H7 (cell line): ENCODE measurements at places on chromosomes 3 and 15. TPM values are rescaled to one million over a fixed set of nuclear protein-coding genes. Genes with fewer than 3 reads are reported as not detected.

GRCh38 chr15:31272558-31273257, 53.9 kb upstream of the KLF13 start:
- DNase-seq: peak; percentile 59

GRCh38 chr15:56749982-56750381, 16.7 kb upstream of the ZNF280D start:
- no peak for DNase-seq

The TP63 gene
- not detected in 2 replicates for total RNA-seq

- no peak for DNase-seq
Measured at GRCh38 chr3:171933441-171933840, 90.3 kb downstream of the TMEM212 start.

The DNASE1L3 gene
- not detected in 2 replicates for total RNA-seq

DNA sequence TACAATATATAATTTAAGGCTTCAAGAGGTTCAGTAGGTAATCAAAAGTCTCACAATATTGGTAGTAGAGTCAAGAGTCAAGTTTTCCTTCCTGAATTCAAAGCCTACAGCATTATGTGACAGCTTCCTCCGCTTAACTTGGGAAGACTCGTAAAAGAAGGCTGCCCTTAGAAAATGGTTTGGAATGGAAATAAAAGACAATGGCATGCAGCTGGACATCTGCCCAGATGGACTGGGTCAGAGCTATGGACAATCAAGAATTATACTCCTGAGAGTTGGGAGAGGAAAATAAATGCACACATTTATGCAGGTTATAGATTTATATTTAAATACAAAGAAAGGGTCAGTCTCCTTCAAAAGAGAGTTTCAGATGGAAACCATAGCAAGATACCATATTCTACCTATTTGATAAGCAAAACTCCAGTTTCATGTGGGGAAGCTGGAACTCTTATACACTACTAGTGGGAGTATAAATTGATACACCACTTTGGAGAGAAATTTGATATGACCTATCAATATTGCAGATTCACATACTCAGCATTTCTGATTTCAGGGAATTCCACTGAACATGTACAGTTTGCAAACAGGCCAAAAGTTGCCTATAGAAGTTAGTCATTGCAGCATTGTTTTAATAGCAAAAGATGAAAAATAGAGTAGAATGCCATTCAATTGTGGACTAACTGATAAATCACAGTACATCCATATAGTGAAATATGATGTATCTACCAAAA, 6.1 kb downstream of the CRYBG3 start:
- DNase-seq: no peak

DNA sequence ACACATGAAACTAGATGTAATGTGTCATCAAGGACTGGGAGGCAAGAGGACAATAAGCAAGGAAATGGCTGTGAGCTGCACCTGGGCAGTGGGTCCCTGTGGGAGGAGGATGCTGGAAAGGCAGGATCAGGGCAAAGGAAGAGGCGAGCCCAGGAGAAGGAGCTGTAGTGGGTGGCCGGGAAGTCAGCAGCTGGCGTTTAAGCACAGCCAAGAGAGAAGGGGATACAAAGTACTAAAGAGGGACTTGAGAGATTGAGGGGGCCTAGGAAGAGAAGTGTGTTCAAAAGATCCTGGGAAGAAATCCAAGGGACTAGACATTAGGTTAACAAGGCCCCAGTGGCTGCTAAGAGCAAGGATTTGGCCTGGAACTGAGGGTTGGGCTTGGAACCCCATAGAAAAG, 188.5 kb upstream of the SLC24A5 start:
- no peak for DNase-seq

- DNase-seq: no peak
Measured at GRCh38 chr3:182710557-182711157, 82.6 kb upstream of the ATP11B start.

DNA sequence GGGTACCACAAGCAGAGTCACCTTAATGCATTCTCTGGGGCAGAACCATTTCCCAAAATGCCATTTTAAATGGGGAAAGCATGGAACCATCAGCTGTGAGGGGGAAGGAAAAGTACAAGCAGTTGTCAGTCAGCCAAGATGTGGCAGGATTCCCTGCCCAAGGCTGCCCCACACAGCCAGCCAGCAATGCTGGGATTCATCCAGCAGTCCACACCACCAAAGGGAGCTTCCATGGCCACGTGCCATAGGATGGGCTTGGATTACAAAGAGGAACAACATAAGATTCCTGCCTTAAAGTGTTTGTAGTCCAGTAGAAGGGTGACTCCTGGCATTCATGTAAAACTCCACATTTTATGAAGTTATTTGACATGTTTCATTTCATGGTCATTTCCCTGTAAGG, 233.3 kb downstream of the SHOX2 start:
- DNase-seq: no peak

DNA sequence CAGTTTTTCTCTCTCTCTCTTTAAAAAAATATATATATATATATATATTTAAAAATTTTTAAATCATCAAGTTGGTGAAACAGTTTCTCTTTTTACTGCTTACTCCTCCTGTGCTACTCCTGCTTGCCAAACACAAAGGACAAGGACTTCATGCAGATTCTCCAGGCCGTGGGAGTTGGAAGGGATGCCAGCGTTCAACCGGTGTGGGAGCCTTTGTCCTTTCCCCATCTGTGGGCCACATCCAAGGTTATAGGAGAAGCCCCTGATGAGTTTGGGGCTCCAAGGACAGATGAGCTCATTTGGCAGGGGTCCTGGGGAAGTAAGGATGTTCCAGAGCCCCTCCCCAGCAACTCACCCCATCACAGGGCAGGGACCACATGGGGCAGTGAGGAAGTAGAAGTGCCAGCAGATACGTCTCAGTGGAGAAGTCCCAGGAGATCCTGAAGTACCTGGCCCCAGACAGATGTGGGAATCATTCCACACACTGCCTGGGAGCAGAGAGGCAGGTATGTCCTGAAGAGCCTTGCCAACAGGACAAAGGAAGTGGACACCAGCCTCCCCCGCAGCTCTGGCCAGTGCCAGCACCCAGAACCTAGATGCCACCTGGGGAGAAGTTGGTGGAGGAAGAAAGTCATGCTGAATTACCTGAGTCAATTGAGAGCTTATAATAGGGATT, 36.6 kb downstream of the CCK start:
- DNase-seq: no peak

GRCh38 chr15:47296881-47297280, 420.4 kb upstream of the SEMA6D start:
- DNase-seq: no peak

- DNase-seq: no peak
Measured at GRCh38 chr3:30465454-30465853, 140.9 kb upstream of the TGFBR2 start.

DNA sequence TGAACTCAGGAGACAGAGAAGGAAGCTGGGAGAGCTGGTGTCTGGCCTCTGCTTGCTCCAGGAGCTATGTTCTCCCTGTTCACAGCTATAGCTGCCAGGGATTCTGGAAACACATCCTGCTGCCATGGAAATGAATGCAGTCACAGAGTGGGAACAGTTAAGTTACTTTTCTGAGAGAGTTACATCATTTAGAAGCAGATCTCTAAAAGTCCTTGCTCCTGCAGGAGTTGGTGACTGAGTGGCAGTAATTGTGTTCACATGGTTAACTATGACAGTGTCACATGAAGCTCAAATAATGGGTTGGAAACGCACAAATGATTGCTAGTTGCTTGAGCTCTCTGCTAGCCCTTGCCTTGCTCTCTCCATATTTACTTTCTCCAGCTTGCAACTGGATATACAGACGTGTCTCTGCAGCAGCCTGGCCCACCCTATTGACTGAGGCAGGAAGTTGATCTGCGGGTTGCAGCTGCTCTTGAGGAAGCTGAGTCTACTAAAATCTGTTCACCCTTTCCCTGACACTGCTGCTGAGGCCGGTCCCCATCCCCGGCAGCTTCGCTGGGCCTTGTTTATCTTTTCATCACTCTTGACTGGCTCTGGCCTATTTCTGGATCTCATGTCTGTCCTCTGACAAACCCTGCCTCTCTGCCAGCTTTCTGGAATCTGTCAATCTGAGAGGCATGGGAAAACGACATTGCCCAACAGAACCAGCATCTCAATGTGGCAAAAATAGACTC, 16.7 kb upstream of the ISLR start:
- no peak for DNase-seq

- DNase-seq: no peak
Measured at GRCh38 chr3:60660026-60660425, 591.2 kb downstream of the FHIT start.

DNA sequence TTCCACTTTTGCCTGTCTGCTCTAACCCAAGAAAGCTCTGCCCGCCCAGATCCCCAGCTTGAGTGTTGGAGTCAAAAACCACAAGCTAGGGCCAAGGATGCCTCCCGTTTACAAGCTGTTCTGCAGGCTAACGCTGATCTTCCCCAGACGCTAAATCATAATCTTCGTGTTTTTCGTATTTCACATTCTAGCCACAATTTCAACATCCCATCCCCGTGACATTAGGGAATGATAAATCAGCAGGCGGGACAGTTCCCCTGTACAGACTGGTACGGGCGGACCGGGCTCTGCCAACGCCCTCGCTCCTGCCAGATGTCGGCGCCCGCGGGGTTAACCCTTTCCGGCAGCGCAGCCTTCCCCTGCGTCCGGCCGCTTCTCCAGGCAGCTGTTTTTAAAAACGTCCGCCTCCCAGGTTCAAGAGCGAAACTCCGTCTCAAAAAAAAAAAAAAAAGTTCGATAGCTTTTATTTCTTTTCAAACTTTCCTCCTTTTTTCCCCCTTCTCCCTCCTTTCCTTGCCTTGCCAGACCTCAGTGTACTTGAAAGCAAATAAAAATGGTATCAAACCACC, 81.0 kb upstream of the BNC1 start:
- DNase-seq: peak; percentile 73
